Stimulated activated CD4-positive, alpha-beta T cell treated with anti-CD3 and anti-CD28 coated beads, Interleukin-15, amount 100 ng/mL, for 1 hour (primary cell): ENCODE measurements at places on chromosomes 5 and 9.

DNA sequence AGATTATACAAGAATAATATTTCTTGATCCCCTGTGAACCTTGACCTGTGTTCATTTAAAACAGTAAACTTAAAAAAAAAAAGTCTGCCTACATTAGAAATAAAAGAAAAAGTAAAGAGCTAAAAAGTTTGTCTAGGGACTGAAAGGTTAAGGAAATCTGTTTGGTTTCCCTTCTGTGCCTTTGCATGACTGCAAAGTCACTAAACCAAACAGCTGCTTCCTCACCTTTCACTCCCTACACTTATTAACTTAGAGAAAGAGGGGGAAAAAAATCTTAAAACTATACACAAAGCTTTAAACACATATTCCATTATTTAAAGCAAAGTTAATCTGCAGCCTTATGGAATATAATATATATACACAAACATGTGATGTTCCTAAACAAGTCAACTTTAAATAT lies 65.1 kb downstream of the ZFR start:
- DNase-seq, result no peak

DNA sequence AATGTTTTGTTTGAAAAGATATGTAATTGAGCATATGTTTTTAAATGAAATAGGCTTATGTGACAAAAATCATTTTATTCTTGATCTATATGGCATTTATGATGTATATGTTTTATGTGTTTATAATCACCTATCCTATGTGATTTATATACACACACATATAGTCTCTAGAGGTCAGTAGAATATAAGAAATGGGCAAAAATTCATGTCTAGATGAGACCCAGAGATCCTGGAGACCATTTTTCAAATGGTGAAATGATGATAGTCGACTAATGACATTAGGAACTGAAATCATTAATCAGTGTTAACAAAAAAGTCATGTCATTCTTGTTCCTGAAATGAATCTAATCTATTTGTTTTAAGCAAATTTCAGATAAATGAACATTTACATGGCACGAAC lies 709.2 kb upstream of the WWC1 start:
- DNase-seq, result no peak

DNA sequence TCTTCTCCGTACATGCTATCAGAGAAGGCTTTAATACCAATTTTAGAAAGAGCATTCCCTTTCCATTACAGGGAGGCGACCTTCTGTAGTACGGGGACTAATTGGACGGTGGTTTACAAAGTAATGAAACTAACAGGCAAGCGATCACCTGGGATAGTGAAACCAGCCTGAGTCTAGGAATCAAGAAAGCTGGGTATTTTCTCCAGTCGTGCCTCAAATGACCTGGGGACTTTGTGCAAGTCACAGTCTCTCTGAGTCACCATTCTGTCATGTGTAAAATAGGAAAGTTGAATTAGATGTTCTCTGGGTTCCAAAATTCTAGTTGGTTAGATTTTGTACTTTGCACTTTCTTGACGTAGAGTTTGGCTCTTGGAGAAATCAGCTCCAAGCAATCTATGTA lies 22.7 kb upstream of the SSBP2 start:
- no peak for DNase-seq

DNA sequence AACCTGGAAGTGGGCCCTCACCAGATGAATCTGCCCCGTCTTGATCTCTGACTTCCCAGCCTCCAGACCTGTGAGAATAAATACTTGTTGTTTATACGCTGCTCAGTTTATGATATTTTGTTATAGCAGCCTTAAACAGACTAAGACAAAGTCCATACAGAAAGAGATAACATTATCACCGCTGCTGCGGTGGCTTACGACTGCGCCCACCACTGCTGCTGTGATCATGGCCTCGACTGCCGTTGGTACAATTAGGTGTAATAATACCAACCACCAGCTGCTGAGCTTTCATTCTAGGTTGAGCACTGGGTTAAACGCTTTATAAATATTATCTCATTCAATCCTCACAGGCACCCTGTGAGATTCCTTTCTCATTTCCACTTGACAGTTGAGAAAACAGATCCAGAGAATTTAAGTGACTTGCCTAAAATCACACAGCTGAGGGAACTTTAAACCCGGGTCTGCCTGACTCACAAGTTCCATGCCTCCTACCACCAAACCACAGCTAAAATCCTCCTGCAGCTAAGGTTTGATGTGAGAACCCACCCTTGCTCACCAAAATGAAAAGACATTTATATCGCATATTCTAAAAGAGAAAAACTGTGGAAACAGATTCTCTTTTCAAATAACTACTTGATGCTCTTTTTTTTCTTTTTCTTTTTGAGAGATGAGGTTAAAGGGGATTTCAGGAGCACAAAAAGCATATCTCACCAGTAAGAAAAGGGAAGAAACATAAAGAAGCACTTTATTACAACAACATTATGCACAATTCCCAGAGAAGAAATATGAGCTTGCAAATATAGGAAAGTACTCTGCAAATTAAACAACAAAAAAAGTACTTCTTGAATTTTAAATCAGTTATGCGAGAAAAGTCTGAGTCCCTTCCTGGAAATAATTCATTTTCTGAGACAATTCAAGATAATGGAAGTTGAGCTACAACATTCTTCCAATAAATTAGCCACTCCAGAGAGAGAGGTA lies 23.9 kb downstream of the GOLM1 start:
- DNase-seq, result no peak

DNA sequence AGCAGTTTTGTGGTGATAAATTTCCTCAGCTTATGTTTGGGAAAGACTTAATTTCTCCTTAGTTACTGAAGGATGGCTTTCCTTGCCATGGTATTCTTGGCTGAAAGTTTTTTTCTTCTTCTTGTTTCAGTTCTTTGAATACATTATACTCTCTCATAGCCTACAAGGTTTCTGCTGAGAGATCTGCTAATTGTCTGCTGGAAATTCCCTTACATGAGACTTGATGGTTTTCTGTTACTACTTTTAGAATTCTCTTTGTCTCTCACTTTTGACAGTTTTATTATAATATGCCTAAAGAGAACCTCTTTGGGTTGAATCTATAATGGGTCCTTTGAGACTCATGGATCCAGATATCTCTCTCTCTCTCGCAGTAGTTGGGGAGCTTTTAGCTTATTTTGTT lies 693.6 kb downstream of the PRELID2 start:
- no peak for DNase-seq

DNA sequence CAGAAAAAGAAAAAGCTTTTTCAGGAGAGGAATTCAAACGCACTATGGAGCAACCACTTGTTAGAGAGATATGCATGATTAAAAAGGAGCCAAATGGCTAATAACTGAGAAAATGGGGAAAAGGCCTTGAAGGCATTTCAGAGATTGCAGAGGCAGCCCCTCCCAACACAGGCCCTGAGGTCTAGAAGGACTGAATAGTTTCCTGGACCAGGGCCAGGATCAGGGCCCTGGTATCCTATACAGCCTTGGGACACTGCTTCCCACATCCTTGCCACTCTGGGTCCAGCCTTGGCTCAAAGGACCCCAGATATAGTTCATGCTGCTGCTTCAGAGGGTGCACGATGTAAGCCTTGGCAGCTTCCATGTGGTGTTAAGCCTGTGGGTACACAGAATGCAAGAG lies 20.7 kb upstream of the FEM1C start:
- no peak for DNase-seq

DNA sequence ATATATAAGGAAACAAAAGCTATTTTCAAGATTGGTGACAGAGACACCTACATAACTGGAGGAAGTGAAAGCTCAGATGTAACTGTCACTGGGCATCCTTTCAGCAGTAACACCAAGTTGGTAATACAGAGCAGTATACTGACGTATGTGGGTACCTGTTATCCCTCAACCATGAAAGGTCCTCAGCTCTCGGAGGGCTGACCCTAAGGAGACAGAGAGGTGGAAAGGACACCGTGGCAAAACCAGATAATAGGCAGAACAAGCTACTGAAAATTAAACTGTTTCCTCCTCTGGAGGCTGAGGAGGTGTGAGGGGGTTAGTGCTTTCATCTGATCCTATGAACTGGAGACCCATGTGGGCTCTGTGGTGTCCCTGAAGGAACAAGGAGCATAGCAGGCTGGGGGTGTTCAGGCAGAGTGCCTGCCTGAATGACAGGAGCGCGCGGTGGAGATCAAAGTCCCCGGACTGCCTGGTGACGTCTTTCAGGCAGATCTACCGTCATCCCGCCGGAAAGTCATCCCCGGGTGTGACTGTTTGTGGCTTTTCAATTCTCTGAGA lies 130.2 kb upstream of the FSTL4 start:
- no peak for DNase-seq

- no peak for DNase-seq
Measured at GRCh38 chr5:172776235-172776594, 5.2 kb upstream of the DUSP1 start.

DNA sequence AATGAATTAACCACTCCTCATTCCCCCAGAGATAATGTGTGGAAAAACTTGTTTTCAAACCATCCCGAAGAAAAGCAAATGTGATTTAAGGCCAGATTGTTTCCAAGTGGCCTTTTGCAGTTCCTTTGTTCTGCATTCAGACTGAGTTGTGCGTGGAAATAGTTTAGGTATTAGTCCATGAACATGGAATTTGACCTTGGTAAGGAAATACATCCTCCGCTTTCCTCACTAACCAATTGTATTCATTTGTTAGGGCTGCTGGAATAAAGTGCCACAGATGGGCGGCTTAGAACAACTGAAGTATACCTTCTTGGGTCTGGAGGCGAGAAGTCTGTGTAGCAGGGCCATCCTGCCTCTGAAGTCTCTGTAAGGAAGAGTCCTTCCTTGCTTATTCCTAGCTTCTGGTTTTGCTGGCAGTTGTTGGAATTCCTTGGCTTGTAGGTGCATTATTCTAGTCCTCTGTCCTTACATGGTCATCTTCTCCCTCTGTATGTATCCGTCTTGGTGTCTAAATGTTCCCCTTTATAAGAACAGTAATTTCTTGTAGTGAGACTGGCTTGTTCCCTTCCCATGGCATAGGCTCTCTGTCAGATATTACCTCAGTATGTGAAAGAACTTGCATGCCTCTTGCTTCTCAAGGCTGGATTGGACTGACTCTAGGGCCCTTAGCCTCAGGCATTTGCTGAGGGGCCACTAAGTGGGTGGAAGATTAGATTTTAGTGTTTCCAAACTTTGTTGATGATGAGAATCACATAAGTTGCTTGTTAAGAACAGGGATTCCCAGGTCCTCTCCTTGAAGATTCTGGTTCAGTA lies 53.9 kb downstream of the RAI14 start:
- no peak for DNase-seq

DNA sequence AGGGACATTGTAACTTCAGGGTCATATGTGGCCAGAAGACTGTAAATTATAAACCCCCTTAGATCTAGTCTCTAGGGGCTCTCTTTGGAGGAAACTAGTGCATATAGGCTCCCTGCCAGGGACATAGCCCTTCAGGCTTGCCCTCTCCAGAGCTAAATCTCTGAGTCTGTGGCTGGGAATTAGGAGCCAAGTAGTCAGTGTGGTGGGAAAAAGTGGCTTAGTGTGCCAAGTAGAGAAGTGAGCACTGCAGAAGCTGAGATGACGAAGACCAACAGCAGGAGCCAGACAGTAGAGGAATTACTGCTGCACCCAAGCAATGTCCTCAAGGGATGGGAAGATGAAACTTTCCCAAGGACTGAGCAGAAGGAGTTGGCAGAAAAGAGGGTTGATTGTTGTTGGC lies 71.2 kb downstream of the CWC27 start:
- DNase-seq, result no peak

GRCh38 chr5:33212439-33212838 lies 228.3 kb upstream of the TARS1 start:
- DNase-seq, result no peak

GRCh38 chr9:4822057-4822456 lies 29.3 kb downstream of the RCL1 start:
- DNase-seq, result no peak

- no peak for DNase-seq
Measured at GRCh38 chr9:102700936-102701335, 294.2 kb upstream of the CYLC2 start.
